ENCODE measurements at places on chromosomes 6 and 20.

DNA sequence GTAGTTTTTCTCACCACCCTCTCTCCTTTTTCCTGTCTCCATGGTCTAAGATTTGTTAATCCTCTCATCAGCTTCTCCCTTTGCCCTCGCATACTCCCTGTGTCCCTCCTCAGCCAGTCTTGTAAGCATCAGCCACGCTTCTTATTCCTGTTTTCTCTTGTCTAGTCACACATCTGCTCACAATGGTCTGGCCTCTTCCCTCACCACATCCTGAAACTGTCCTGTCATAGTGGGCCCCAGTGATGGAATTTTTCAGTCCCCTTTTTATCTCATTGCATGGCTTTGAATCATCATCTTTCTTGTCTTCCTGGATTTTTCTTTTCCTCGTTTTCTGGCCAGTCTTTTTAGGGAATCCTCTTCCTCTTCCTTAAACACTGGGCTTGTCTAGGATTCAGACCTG lies 57.2 kb downstream of the GFRA4 start:
- no peak for DNase-seq

DNA sequence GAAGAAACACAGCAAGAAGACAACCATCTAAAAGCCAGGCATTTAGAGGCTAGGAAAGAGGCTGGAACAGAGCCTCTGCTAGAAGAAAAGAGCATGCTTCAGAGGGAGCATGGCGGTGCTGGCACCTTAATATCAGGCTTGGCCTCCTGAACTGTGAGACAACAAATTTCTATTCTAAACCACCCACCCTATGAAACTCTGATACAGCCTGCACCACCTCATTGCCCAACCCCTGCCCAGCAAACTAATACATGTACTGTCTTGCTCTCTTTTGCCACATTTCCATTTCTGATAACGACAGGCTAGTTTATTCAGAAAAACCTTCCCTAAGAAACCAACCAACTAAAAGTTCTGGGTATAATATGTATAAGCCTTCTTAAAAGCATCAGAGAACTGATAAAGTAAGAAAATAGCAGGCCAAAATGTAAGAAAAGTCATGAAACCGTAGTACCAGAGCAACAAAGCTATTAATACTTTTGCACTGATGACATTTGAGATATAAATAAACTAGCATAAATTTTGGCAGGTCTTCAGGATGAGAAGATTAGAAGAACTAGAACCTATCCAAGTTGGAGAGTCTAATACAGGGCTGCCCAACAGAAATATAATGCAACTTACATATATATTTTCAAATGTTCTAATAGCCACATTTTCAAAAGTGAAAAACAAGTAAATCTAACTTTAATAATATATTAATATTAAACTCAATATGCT lies 184.7 kb upstream of the HSF2 start:
- no peak for DNase-seq

- DNase-seq = no peak
Measured at GRCh38 chr20:41052742-41053419, 24.3 kb downstream of the TOP1 start.

DNA sequence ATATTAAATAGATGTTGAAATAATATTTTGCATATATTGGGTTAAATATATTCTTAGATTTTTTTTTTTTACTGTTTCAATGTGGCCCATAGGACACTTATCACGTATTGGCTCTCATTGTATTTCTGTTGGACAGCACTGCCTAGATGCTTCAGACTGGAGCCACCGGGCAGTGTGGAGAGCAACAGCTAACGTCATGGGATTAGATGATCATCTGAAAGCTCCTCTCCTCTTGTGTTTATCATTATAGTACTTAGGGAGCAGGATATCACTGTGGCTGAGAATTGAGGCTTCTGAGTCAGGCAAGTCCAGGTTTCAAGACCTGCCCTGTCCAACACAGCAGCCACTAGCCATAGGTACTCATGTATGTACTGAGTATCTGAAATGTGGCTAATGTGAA lies 87.4 kb downstream of the ZHX3 start:
- no peak for DNase-seq

DNA sequence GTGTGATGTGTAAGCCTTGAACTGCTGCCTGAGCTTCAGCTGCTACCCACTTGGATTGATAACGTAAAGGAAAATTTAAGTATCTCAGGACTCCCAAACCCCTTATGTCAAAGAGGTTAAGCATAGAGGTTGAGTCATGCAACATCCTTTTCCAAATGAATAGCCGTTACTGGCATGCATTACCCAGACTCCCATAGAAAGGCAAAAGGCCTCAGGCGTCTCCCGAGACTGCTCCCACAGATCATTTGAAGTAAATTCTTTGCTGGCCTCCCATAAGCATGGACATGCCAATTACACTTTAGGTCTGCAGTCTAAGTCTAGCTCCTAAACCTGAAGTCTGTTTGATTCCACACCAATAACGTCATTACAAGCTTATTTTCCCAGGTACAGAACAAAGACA lies 14.7 kb downstream of the IPCEF1 start:
- DNase-seq = no peak

DNA sequence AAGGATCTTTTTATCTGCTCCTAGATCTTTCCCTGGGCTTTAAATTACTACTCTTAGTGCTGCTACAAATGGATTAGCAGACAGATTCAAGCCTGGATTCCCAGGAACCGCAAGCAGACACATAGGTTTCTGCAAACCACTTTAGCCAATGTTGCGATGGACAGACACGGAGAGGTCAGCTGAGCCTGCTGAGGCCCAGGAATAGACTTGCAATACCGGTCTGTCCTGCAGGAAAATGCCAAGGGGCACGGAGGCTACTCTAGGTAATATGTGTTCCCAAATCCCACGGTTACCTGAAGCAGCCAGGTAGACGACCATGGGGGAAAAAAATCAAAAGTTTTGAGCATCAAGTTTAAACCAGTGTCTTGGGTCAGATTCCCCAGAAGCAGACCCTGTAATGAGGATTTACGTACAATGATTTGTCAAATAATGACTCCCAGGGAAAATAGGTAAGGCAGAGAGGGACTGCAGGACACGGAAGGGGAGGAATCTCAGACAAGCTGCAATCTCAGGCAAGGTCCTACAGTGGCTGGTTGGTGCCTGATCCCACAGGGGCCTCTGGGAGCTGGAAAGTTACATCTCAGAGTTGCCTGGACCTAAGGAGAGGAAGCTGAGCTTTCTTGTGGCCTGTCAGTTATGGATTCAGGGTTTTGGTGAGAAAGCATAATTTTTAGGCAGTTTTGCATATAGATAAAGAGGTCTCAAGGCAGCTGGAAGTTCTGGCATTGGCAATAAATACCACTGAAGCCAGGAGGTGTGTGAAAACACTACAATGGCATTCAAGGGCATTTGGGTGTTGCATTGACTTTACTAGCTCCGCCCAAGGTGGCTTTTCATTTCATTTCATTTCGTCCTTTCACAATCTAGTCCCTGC lies 12.5 kb downstream of the OTOR start:
- peak; percentile 55 for DNase-seq

DNA sequence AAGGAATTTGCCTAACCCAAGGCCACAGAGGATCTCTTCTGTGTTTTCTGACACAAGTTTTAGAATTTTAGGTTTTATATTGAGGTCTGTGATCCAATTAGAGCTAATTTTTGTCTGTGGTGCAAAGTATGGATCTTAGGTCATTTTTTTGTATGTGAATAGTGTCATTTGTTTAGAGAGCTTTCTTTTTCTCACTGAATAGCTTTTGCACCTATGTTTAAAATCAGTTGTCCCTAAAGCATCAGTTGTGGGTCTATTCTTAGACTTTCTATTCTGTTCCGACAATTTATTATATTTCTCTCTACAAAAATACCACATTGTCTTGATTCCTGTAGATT lies 341 bp upstream of the MCM9 start:
- no peak for DNase-seq

DNA sequence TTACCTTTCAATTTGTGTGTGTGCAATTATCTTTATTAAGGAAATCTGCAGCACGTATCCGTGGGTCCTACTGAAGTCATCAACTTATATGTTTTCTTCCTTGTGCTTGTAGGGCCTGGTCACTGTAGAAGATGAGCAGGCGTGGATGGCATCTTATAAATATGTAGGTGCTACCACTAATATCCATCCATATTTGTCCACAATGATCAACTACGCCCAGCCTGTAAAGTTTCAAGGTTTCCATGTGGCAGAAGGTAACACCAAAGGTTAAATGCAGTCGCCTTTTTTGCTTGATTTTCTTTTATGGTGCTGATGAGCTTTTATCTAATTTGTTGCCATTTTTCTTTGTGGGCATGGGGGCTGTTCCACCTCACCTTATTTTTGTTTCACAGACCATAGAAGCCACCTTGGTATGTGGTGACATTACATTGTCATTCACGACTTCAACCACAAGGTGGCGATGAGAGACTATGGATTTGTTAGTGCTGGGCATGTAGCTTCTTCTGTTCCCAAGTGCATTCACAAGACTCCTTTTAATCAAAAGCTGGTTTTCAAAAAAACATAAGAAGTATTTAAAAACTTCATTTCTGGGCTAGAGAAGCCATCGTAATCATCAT lies 106.5 kb upstream of the LAMP5 start:
- DNase-seq = peak; percentile 66

DNA sequence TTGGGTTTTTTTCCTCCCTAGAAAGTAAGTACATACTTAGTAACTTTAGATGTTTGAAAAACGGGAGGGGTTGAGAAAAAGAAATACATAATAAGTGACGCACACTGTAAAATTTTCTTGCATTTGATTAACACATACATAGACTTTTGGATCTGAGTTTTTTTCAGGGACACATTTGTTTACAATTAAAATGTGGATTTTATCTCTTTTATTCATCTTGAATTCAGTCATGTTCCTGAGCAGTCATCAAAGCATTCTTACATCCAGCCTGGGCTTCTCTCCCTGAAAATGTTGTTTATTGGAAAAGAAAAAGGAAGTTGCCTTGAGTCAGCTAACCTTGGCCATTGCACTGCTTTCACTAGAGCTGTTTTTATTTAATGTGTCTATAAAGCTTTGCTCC lies 8.7 kb upstream of the RPP40 start:
- no peak for DNase-seq

DNA sequence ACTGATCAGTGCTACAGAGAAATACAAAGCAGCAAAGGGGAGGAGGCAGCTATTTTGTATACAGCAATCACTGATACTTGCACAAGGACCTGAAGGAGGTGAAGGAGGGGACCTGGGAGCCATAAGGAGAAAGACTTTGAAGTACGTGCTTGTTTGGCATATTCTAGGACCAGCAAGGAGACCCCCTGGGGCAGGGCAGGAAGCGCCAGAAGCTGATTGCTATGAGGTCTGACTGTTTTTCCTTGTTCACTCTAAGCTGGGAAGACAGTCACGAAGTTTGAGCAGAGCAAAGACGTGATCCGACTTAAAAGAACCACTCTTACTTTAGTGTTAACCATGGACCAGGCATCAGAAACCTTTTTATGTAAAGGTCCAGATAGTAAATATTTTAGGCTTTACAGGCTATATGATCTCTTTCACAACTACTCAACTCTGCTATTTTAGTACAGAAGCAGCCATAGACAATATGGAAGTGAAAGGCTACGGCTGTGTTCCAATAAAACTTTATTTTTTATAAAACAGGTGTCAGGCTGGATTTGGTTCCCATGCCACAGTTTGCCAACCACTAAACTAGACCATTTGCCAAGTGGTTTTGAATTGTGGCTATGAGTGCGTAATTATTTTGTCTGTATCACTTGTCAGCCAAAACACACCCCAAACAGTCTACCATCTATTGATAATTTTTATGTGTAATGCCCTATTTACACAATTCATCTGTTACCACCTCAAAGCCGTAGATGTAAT lies 217.9 kb downstream of the PRL start:
- DNase-seq = no peak

DNA sequence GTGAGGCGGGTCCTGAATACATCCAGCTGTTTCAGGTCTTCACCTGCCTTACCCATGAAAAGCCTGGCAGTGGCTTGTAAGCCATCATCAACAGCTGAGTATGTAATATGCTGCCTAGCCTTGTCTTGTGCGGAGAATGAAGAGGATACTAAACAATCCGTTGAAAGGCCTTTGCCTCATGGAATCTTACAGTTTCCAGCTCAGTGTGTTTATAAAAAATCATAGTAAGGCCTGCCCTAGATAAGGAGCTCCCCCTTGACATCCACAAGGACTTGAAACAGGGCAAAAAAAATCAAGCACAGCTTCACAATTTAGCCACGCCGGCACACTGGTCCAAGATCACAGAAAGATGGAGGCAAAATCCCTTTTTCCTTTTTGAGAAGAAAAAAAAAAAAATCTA lies 115.7 kb downstream of the KIF16B start:
- no peak for DNase-seq

DNA sequence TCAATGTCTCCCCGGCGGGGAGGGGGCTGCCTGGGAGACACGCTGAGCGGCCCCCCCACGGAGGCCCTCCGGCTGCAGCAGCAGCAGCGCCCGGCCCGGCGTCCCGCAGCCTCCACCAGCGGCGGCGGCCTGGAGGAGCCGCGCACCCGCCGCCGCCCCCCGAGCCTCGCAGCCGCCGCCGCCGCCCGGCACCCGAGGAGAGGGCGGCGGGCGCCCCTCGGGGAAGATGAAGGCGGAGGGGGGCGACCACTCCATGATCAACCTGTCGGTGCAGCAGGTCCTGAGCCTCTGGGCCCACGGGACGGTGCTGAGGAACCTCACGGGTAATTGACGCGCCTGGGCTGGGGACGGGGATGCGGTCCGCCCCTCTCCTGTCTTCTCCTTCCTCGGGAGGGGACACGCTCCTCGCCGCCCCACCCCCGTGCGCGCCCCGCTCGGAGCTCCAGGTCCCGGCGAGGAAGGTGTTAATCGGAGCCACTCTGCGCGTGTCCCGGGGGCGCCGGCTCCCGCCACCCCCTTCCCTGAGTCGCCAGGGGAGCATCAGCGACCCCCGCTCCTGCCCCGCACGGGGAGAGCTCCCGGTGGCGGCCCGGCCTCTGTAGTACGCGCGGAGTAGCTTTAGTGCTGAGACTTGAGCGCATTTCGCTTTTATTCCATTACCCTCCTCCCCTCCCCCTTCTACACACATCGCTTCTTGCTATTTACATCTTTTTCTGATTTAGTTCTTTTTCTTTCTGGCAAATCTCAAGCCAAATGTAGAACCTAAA lies 686 bp downstream of the TMEM170B start:
- peak; percentile 40 for DNase-seq

GRCh38 chr6:158560836-158561320 lies 987 bp downstream of the TMEM181 start:
- DNase-seq = no peak

- no peak for DNase-seq
Measured at GRCh38 chr6:155946860-155947259, 491.2 kb upstream of the NOX3 start.

- DNase-seq = peak; percentile 82
Measured at GRCh38 chr6:20877008-20877937, 343.0 kb downstream of the CDKAL1 start.

DNA sequence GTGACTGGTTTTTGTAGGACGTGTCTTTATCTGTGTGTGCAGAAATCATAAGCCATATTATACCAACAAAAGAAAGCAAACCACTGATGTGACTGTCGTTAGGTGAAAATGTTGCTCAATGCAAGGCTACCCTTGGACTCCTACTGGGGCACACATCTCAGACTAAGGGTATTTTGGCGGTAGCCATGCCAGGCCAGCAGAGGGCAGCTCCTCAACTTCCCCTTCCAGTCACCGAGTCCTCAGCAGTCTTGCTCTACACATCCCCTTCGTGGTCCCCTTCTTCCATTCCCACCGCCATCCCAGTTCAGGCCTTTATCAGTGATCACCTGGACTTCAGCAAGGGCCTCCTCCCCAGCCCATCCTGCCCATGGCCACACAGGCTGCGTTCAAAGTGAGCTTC lies 113.7 kb upstream of the GGTLC1 start:
- peak; percentile 27 for DNase-seq

Measured in Caco-2 (cell line).